Astrocyte (in vitro differentiated cells and primary cell): ENCODE measurements at places on chromosomes 3 and 15. TPM values are rescaled to one million over a fixed set of nuclear protein-coding genes. Genes with fewer than 3 reads are reported as not detected.

DNA sequence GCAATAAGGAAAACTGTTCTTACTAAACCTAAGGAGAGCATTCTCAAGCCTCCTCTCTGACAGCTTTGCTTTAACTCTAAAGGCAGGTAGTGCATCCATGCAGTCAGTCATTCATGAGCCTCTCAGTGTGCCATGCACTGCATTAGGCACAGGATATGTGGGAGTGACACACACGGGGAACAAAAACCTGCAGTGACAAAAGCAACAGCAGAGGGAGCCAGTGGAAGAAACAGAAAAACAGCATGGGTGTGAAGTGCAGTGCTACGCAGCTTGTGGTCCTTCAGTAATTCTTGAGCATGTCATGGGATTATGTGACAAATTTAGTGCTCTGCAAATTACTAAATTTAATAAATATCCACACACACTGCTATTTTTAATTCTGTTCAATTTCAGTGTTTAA lies 230.7 kb downstream of the BBX start:
- DNase-seq = peak; percentile 10

DNA sequence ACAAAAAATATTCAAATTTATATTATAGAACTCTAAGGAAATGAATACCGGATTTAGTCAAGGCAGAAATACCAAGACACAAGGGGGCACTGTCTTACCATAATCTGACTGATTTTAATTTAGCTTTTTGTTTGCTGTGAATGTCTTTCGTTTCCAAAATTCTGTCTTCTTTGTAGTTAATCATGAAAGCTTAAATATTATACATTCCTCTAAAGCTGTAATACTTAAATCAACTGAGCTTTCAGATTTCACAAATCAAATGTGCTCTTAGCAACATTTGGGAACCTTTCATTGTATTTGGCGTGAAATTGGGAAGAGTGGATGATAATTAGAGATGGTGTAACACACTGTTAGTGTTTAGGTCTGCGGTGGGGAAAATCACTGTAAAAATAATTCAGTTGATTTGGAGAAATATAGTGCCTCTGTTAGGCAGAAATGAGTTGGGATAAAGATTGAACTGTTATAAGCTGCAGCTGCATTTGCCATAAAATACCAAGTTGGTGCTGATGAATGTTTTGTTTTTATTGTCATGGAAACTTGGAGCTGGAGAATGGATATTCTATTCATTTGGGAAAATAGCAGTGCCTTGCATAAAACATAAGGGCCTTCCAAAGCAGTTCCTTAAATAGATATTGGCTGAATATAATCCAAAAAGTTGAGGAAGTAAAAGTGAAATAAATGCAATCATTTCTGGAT lies 228.2 kb downstream of the TCF12 start:
- peak; percentile 52 for DNase-seq

GRCh38 chr15:89203705-89204273 lies 17.6 kb downstream of the RLBP1 start:
- DNase-seq = no peak

The CLSTN2 gene
- 80.9 and 85.0 TPM in 2 replicates for total RNA-seq

The THOC7 gene
- total RNA-seq = 56.9 and 61.6 TPM in 2 replicates

GRCh38 chr3:55623786-55624185 lies 136.7 kb upstream of the WNT5A start:
- no peak for DNase-seq

The STRC gene
- total RNA-seq = 0.25 and 0.29 TPM in 2 replicates

GRCh38 chr3:56857178-56857577 lies 55.4 kb upstream of the ARHGEF3 start:
- DNase-seq = no peak

The THBS1 gene
- 720 and 820 TPM in 2 replicates for total RNA-seq

The ZNF660 gene
- total RNA-seq = 5.5 and 6.7 TPM in 2 replicates

- DNase-seq = peak; percentile 71
Observed at GRCh38 chr3:141960731-141961130, 84.3 kb downstream of the ATP1B3 start.

The FGF12 gene
- total RNA-seq = 1.4 and 1.8 TPM in 2 replicates

The GOLGA6L10 gene
- 0.12 and 0.30 TPM in 2 replicates for total RNA-seq

DNA sequence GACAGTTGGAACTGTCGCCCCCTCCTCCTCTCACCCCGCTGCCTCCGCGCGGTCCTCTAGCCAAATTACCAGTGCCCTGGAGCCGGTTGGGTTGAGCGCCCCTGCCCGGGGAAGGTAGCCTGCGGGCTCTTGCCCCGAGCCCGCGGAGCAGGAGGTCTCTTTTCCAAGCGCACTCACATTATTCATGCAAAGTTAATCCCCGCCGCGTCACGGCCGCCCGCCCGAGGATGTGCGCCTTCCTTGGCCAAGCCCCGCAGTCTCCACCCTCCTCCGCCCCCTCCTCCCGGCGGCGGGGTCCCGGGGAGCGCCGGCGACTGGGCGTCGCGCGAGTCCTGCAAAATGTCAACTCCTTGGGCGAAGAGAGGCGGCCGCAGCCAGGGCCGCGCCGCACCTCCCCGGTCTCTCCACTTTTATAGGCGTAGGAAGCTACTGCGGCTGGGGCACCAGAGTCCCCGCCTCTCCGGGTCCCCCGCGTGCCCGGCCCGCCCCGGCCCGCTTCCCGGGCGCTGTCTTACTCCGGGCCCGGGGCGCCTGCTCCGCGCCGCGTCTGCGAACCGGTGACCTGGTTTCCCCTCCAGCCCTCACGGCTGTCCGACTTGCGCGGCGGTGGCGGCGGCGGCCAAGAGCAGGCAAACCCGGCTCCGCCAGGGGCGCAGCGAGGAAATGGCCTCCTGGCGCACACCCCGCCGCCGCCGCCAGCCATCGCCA lies at the start of gene THRB:
TSS of gene THRB (minus strand) at position 233 of the 708 bp plus-strand sequence.
- peak; percentile 26 for DNase-seq

GRCh38 chr3:189490749-189491148 lies 140.4 kb upstream of the TP63 start:
- no peak for DNase-seq

The AADACL2 gene
- total RNA-seq = not detected in 2 replicates

The SH3GL3 gene
- total RNA-seq = 2.5 and 2.7 TPM in 2 replicates

The TMEM207 gene
- not detected in 2 replicates for total RNA-seq

- DNase-seq = peak; percentile 20
Observed at GRCh38 chr15:78810362-78811123, 721 bp downstream of the ADAMTS7 start.

- DNase-seq = peak; percentile 91
Observed at GRCh38 chr15:70505411-70505919, 257.9 kb downstream of the UACA start.

The RPL15 gene
- total RNA-seq = 1,579 and 1,629 TPM in 2 replicates

DNA sequence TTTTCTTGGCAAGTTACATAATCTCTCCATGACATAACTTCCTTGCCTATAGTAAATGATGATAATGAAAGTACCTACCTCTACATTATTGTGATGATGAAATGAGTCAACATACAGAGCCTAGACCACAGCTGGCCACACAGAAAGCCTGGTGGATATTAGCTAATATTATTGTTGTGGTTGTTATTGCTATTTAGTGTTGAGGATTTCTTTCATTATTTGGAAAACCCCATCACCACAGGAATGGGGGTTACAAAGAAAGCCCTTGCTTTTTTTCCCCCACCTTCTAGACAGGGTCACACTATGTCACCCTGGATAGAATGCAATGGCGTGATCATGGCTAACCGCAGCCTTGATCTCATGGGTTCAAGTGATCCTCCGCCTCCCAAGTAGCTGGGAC lies 125.0 kb downstream of the PDZRN3 start:
- peak; percentile 57 for DNase-seq

The SPESP1 gene
- total RNA-seq = not detected in 2 replicates

- no peak for DNase-seq
Observed at GRCh38 chr3:72836923-72837322, 11.3 kb downstream of the SHQ1 start.

DNA sequence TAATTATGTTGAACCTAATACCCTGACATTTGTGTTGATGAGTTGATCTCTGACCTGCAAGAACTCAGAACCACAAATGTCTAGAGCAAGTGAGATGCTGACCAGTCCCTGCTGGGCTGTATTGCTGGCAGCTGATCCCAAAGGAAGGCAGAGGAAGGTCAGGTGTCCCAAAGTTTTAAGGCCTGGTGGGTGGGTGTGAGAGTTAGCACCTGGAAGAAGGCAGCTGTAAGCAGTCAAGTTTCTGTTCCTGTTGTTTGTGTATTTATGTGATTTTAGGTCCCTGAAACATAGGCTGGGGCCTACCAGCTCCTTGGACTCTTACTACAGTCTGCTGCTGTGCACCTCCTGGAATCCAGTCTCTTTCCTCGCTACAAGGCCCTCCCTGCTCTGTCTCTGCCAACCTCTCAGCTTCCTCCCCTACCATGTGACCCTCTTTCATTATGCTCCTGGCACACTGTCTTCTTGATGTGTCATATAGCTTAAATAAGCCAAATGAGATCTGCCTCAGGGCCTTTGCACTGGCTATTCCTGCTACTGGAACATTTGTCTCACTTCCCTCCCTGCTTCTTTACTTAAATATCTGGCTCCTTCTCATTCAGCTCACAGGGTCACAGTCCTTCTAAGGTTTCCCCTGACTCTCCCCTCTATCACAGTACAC lies 31.0 kb upstream of the ATOSA start:
- no peak for DNase-seq

GRCh38 chr3:141537856-141538255 lies 51.0 kb downstream of the RASA2 start:
- no peak for DNase-seq

The GYG1 gene
- 38.1 and 41.9 TPM in 2 replicates for total RNA-seq

DNA sequence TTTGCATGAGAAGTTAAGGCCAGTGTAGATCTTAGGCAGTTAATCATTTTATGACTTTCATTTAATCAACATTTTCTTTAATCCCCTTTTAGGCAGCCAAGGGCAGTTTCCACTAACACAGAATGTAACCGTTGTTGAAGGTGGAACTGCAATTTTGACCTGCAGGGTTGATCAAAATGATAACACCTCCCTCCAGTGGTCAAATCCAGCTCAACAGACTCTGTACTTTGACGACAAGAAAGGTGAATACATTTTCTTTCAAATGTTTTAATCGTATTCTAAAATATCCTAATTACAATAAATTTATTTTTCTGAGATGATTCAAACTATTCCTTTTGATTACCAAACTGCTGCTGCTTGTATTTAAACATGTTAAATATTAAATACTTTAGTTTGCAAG lies 843.2 kb downstream of the CADM2 start:
- DNase-seq = no peak

The ATP6V1A gene
- total RNA-seq = 123 and 129 TPM in 2 replicates

The CLDN18 gene
- total RNA-seq = not detected in 2 replicates

DNA sequence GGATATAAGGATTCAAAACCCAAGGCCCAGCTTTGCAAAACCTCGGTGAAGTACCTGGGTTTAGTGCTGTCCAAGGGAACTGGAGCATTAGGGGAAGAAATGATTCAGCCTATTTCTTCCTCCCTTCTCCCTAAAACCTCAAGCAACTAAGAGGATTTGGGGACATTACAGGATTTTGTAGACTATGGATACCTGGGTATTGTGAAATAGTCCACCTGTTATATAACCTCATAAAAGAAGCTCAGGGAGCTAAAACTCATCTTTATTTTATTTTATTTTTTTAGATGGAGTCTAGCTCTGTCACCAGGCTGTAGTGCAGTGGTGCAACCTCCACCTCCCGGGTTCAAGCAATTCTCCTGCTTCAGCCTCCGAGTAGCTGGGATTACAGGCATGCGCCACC lies 8.7 kb upstream of the SMCO1 start:
- DNase-seq = no peak

GRCh38 chr3:153897842-153898241 lies 223.3 kb upstream of the ARHGEF26 start:
- DNase-seq = no peak

DNA sequence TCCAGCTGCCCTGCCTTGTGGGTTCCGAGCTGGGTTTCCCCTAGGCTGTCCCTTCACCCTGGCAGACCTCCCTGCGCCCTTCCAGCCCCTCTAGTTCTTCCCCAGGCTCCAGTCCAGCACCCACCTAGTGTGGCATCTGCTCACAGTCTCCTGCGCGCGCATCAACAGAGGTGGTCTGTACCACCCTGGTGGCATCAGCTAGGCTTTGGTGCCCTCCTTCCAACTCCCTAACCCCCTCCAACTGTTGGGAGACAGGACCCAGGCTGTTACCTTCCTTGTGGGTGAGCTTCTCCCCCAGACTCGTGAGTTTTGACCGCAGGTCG lies 8.0 kb downstream of the CALML4 start:
- no peak for DNase-seq

DNA sequence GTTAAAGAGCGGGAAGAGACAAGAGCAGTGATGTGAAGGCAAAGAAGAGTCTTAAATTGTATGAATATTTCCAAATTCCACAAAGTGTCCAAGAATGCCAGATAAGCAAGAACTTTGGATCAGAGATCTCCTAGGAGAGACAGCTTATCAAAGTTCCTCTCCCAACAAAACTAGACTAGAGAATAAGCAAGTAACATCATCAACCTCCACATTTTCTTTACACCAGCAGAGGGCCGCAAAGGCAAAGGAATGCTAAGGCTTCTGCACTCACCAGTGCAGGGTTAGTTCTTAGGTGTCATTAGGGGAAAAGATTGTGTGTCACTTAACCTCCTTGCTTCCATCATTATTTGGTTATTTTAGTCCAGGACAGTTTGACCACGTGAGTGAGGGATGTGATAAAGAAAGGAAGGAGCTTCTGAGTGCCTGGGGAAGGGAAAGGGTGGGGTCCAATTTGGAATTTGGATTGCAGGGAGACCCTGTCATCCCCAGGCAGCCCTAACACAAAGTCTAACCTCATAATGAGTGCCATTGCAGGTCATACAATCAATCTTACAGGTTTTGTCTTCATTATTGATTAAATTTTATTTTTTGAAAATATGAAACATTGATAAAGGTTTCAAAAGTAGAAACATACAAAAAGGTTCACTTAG lies 7.5 kb upstream of the CMTM6 start:
- DNase-seq = peak; percentile 32

DNA sequence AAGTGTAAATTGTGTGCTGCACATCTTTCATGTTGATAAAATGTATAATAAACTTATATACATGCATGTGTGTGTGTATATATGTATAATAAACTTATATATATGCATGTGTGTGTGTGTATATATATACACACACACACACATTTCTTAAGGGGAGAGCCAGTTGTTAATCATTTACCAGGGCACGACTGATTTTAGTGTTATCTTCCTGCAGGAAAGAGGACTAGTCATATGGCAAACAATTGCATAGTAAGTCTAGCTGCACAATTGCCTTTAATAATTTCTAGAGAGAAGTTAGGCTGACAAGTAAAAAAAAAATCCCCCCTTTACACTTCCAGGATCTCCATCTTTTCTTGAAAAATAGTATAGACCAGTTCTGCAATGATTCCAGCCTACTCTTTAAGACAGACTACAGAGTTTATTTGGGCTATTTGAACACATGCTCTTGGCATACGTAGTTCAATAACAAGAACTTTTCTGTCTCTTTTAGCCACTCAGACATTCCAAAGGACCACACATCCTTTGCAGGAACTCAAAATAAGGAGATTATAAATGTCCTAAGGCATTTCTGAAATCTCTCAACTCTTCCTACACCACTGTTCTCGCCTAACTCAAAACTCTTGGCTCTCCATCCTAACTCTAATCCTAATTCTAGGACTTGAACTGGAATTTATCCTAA lies 163.6 kb upstream of the SETMAR start:
- DNase-seq = no peak

GRCh38 chr15:99546441-99547100 lies 19.2 kb upstream of the MEF2A start:
- no peak for DNase-seq

- DNase-seq = no peak
Observed at GRCh38 chr15:32104061-32104995, 74.0 kb downstream of the CHRNA7 start.

- no peak for DNase-seq
Observed at GRCh38 chr3:120852412-120852811, 55.6 kb upstream of the STXBP5L start.
